ENCODE measurements at places on chromosomes 16 and 17. TPM values are rescaled to one million over a fixed set of nuclear protein-coding genes. Genes with fewer than 3 reads are reported as not detected.

Gene HSD11B2
- total RNA-seq = 1.3 TPM

Gene KRT39
- total RNA-seq = not detected

Gene SLC35G6
- total RNA-seq = not detected

Gene KRTAP3-2
- not detected for total RNA-seq

Gene SLFN14
- total RNA-seq = not detected

Gene IGSF6
- not detected for total RNA-seq

Gene KIAA0753
- 6.3 TPM for total RNA-seq

Gene KCNAB3
- total RNA-seq = 0.33 TPM

Gene MMD
- total RNA-seq = 7.2 TPM

Gene ACBD4
- 4.8 TPM for total RNA-seq

Gene CRHR1
- not detected for total RNA-seq

Gene CD7
- not detected for total RNA-seq

Gene SGCA
- 0.21 TPM for total RNA-seq

Gene RNF151
- not detected for total RNA-seq

Gene TOX3
- 0.05 TPM for total RNA-seq

Gene CBX2
- total RNA-seq = 3.9 TPM

Gene USP6
- total RNA-seq = not detected

Gene SCGB1C2
- total RNA-seq = not detected

Gene HOXB7
- total RNA-seq = not detected

Gene VTN
- total RNA-seq = not detected

Gene ABI3
- total RNA-seq = not detected

Gene TNFRSF12A
- 319 TPM for total RNA-seq

Gene SSTR5
- total RNA-seq = not detected

Gene PLXDC1
- not detected for total RNA-seq

Gene TNFSF13
- total RNA-seq = 5.1 TPM

Gene ASIC2
- total RNA-seq = not detected

Gene DOC2B
- 0.09 TPM for total RNA-seq

Gene MYO15A
- not detected for total RNA-seq

Gene MEIOB
- total RNA-seq = not detected

Gene HS3ST3A1
- 2.5 TPM for total RNA-seq

Gene ASGR2
- not detected for total RNA-seq

Gene SMPD3
- not detected for total RNA-seq

Gene KRTAP4-3
- total RNA-seq = not detected

Gene RHOT2
- total RNA-seq = 57.4 TPM

Gene TCAP
- 0.14 TPM for total RNA-seq
